ENCODE measurements at places on chromosomes 6 and 20.
A peak's percentile ranks its signal among the peaks of the same experiment; 100 is the strongest.

GRCh38 chr6:26215585-26216358 is 128.5 kb downstream of the HFE start:
- no peak for DNase-seq

- no peak for DNase-seq
These were observed 58.7 kb upstream of the MTHFD1L start for GRCh38 chr6:150806790-150807189.

DNA sequence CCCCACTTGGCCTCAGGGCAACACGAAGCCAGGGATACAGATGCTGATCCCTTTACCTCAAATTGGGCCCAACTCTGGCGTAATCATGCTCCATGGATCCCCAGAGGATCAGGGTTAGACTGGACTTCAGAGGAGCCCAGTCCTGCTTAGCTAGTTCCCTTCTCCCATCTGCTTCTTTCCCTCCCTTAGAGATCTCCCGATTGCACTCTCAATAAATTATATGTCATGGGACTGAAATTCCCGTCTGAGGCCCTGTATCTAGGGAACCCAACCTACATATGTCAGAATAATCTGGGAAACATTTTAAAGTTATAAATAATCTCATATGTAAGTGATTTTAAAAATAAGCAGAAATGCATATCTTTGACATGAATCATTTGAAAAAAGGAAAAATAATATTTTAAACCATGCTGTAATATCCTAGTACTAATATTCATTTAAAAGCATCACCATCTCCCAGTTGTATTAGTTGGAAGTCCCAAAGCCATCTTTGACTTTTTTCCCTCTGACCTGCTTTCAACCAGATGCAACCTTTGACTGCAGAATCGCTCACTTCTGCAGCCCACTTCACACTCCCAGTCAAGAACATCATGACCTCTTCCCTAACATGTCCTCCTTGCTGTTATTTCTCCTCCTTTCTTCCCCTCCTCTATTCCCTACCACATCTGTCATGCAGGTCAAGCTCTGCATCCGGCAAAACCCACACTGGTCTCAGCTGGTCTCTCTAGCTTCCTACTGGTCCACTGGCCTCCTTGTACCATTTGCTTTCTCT is 393.6 kb downstream of the BTBD3 start:
- DNase-seq, result no peak

DNA sequence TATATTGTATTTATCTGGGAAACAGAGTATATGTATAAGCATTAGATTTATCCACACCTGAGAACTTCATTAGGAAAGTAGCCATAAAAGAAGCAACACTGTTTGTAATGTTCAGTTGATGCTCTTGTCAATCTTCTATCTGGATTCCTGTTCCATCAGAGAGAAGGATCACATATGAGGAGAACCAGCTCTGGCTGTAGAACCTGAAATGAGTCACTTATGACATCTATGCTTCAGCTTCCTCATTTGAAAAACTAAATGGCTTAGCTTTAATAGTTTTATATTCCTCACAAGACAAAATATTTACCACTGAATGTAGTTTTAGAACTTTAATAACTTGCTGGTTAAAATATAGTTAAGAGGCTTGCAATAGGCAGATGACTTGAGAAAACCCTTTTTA is 144.7 kb downstream of the TASP1 start:
- DNase-seq, result no peak

- DNase-seq, result no peak
These were observed 193.4 kb upstream of the CDYL start for GRCh38 chr6:4582506-4583417.

DNA sequence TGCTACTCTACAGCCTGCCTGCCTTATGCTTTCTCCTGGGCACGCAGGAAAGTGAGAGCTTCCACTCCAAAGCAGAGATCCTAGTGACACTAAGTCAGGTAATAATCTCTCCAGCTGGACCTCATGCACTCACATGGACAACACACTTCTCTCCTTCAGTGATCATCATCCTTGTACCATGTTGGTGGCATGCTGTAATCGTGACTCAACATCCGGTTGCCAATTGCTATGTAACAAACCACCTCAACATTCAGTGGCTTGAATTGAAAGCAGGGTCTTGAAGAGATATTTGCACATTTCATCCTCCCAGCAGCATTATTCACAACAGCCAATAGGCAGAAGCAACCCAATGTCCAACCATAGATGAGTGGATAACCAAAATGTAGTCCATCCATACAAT is 40.3 kb upstream of the PPP1R3G start:
- DNase-seq, result no peak

- no peak for DNase-seq
These were observed 593.0 kb downstream of the FRK start for GRCh38 chr6:115467726-115468125.

- no peak for DNase-seq
These were observed 54.2 kb downstream of the TSBP1 start for GRCh38 chr6:32317541-32317940.

GRCh38 chr20:44750081-44750805 is 4.6 kb downstream of the KCNK15 start:
- DNase-seq, result no peak

GRCh38 chr6:72084992-72085569 is 198.7 kb downstream of the RIMS1 start:
- DNase-seq, result no peak

GRCh38 chr6:99241905-99242534 is 107.5 kb downstream of the FAXC start:
- no peak for DNase-seq

GRCh38 chr6:41614715-41615114 is 23.6 kb upstream of the MDFI start:
- DNase-seq, result no peak

DNA sequence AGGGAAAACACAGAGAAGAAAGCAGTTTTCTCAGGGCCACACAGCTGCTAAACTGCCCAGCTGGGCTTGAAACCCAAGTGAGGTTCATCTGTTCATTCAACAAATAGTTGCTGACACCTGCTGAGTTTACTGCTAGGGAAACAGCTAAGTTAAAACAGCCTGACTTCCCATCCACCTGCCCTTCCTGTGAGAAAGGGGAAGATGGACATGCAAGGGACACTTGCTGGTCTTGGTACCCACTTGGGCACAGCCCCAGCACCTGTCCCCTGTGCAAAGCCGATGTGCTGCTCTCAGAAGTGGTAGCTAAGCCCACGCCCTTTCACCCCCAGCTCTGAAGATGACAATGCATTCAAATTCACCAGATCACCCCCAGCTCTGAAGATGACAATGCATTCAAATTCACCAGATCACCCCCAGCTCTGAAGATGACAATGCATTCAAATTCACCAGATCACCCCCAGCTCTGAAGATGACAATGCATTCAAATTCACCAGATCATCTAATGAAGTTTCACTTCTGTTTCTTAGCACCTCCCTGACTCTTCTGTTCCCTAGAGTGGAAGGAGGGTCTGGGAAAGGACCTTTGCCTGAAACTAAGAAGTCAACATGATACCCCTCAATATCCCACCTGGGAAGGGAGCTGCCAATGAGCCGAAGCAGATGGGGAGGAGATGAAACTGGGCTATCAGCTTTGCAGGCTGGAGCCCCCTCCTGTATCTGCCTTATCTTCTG is 46.0 kb upstream of the TOP1 start:
- no peak for DNase-seq

DNA sequence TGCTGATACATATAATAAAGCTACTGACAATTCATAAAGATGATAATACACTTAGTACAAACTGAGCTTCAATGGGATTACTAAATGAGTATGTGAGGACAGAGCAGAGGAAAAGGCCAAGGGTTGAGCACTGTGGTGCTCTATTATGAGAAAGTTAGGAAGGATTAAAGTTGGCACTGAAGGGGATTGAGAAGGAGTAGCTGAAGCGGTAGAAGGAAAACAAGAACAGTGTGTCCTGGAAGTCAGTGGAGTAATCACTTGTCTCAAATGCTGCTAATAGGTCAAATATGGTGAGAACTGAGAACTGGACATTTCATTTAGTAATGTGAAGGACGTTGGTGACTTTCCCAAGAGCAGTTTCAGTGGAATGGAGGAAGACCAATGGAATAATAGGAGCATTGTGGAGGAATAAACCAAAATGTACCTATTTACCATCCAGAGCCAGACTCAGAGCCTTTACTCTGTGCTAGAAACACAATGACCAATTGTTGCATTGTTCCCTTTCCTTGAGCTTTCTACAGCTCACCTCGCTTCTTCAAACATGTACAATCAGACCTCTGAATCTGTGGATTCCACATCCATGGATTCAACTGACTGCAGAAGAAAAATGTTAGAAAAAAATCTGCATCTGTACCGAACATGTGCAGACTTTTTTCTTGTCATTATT is 255.9 kb downstream of the LAMA2 start:
- DNase-seq, result no peak

GRCh38 chr6:137704802-137705159 is 162.3 kb upstream of the TNFAIP3 start:
- no peak for DNase-seq

GRCh38 chr6:150370112-150370511 is 1.3 kb downstream of the IYD start:
- no peak for DNase-seq

- DNase-seq, result no peak
These were observed 200.3 kb upstream of the PTCHD4 start for GRCh38 chr6:48311301-48311700.

DNA sequence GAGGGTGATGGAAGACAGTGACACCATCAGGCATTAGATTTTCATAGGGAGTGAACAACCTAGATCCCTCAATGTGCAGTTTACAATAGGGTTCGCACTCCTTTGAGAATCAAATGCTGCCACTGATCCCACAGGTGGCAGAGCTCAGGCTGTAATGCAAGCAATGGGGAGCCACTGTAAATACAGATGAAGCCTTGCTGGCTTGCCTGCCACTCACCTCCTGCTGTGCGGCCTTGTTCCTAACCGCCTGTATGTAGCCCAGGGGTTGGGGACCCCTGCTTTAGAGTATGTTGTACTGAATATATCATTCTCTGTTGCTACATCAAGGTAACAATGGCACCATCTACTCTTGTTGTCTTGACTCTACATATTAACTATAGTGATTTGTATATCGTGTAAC is 37.1 kb downstream of the TPD52L1 start:
- DNase-seq, result no peak

GRCh38 chr6:54255886-54256285 is 52.4 kb upstream of the TINAG start:
- DNase-seq, result no peak

- no peak for DNase-seq
These were observed 431.2 kb upstream of the PTCHD4 start for GRCh38 chr6:48542191-48542590.

DNA sequence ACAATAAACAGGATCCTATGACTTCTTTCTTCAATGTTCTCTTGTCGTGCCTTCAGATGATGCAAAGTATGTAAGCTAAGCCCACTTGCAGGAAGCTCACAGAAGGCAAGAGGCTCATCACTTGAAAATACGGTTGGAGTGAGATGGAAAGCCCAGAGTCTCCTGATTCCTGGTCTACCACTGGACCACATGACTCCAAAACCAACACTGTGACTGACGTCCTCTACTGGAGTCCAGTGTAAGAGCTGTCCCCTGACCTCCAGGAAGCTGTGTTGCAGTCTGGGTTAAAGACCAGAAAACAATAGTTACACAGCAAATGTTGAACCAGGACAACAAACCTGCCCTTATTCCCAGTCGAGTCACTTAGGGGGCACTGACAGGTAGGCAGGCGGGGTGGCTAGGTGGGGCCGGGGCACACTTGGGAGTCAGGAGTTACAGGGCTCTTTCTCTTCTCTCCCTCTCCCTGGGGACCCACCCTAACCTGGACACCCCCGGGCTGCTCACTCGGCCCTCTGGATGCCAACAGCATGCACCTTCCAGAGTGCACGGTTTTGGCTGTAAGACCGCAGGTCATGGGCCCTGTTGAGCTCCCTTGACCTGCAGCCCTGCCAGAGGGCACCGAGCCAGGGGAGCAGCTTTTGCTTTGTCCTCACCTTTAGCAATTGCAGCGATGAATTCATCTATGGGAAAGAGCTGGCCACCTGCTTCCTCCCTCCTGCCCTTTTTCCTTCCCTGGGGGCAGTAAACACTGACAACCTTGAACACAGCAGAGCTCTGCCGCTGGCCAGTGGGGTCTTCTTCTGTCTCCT is 7.4 kb downstream of the PCK1 start:
- no peak for DNase-seq

- DNase-seq, result no peak
These were observed 8.8 kb downstream of the CARMIL1 start for GRCh38 chr6:25287941-25288340.

- DNase-seq, result no peak
These were observed 47.2 kb upstream of the MICB start for GRCh38 chr6:31450751-31451150.

- DNase-seq, result peak; percentile 56
These were observed 7.2 kb downstream of the HLA-DMB start for GRCh38 chr6:32933661-32934085.

DNA sequence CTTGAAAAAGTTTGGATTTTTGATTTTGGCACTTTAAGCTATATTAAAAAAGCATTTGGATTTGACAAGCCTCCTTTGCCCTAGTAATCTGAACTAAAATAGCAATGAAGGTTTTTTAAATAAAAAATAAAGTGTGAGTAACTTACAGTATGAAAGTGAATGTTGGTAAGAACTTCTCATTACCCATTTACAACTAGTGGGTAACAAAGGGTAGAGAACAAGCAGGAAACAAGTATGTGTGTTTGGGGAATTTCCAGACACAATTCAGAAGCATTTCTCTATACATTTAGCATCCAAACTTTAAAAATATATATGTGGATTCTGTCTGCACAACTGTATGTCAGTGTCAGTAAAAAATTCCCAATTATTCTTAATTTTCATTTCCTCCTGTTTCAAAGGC is 2.9 kb downstream of the TMEM30A start:
- no peak for DNase-seq
